ENCODE measurements at places on chromosomes 6 and 20. TPM values are rescaled to one million over a fixed set of nuclear protein-coding genes. Genes with fewer than 3 reads are reported as not detected.

GRCh38 chr6:98547151-98547550 lies 287.2 kb upstream of the POU3F2 start:
- no peak for DNase-seq

DNA sequence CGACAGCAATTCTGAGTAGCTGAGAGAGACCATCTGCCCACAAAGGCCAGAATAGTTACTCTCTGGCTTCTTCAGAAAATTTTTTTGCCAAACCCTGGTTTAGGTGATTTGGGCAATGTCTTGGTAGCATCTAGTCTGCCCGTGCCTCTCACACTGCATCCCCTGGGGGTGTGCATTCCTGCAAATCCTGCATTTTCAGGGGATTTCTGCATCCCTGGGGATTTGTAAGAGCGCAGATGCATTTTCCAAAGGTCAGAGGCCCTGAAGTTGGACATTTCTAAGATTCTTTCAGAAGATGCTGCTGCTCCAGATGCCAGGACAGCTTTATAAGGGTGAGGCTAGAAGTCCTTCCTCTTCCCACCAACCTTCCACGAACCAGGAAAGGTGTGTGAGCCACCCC lies 4.0 kb downstream of the CST9 start:
- no peak for DNase-seq

ETV7 gene
- total RNA-seq = 0.47 TPM

DNA sequence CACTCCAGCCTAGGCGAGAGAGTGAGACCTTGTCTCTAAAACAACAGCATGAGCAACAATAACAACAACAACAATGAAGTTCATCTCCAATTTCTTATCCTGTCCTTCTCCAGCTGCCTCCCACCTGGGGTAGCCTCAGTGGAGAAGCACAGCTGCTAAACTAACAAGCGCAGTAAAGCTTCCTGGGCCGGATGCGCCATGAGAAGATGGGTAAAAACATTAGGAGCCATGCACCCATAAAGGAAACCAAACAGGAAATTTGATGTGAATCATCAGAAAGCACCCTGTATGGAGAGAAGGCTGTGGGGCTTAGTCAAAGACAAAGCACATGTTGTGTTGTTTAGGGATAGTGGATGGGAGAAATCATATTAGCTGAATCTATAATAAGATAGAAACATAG lies 61.1 kb upstream of the CCN6 start:
- no peak for DNase-seq

- DNase-seq = no peak
Observed at GRCh38 chr6:142474531-142475289, 172.9 kb downstream of the ADGRG6 start.

GRCh38 chr6:37576336-37576737 lies 76.6 kb upstream of the CCDC167 start:
- DNase-seq = no peak

DNA sequence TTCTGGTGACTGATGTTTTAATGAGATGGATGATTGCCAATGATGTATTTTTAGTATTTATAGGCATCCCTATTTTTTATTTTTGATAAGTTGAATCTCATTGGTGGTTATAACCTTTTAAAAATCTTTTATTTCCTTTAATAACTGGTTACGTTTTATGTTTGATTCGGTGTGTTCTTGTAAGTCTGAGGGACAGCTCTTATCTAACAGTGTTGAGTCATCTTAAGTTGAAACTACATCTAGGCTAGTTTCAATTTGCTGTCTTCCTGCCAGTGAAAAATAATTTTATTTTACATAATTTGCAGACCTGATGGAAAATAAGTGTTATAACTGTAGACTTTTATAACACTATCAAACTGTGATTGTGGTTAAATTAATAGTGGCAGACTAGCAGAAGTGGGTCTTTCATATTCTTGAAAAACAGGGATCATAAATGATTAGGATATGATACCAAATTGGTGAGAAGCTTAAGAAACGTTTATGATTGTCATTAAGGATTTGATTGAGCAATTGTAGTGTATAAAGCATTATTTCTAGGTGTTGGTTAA lies 4.6 kb downstream of the AFDN start:
- DNase-seq = no peak

CCR6 gene
- not detected for total RNA-seq

GINS1 gene
- 1.6 TPM for total RNA-seq

- no peak for DNase-seq
Observed at GRCh38 chr6:56833127-56833791, 121.6 kb upstream of the BEND6 start.

DNA sequence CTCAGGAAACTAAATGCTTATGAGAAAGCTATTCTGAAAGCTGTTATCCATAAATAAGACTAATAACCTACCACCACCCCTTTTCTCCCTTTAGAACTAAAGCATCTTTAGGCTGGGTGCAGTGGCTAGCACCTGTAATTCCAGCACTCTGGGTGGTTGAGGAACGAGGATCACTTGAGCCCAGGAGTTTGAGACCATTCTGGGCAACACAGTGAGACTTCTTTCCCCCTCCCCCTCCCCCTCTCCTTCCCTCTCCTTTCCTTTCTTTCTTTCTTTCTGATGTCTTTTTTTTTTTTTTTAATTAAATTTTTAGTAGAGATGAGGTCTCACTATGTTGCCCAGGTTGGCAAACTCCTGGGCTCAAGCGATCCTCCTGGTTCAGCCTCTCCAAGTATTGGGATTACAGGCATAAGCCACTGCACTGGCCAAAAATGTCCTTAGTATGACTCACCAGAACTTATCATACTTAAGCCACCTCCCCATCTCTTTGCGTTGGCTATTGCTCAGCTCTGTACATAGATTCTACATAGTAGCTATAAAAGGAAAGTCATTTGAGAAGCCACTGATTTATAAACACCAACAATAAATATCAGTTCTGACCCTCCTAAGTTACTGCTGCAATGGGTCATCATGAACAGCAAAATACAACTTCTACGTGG lies 54.8 kb upstream of the SPDEF start:
- DNase-seq = no peak

DNA sequence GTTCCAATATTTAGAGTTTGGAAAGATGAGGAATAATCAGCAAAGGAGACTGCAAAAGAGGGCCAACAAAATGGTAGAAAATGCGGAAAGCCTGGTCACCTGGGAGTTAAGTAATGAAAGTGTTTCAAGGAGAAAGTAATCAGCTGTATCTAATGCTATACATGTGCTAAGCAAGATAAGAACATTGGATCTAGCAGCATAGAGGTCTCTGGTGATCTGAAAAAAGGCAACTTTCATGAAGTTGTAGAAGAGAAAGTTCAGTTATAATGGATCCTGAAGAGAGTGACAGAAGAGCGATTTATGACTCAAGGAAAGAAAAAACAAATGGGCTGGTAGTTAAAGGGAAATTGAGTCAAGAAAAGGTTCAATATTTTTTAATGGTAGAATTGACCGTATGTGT lies 4.6 kb upstream of the RSPH3 start:
- DNase-seq = no peak

DNA sequence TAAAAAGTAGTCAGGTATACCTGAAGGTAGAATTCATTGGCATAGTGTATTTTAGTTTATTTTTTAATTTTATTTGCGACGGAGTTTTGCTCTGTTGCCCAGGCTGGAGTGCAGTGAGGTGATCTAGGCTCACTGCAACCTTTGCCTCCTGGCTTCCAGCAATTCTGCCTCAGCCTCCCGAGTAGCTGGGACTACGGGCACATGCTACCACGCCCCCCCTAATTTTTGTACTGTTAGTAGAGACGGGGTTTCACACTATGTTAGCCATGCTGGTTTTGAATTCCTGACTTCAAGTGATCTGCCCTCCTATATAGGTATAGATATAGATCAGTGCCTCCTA lies 102.8 kb upstream of the PRSS16 start:
- DNase-seq = no peak

Measured in left cardiac atrium (tissue), 4 donors.